Stimulated activated CD8-positive, alpha-beta memory T cell treated with anti-CD3 and anti-CD28 coated beads, Interleukin-4, amount 100 ng/mL, for 4 hours (primary cell): ENCODE measurements at places on chromosomes 2 and 18.

GRCh38 chr2:40363631-40364030 is 88.3 kb downstream of the SLC8A1 start:
- no peak for DNase-seq

GRCh38 chr18:77600674-77601073 is 351.0 kb downstream of the GALR1 start:
- DNase-seq = no peak

GRCh38 chr18:68699043-68699442 is 15.9 kb downstream of the TMX3 start:
- DNase-seq = no peak

DNA sequence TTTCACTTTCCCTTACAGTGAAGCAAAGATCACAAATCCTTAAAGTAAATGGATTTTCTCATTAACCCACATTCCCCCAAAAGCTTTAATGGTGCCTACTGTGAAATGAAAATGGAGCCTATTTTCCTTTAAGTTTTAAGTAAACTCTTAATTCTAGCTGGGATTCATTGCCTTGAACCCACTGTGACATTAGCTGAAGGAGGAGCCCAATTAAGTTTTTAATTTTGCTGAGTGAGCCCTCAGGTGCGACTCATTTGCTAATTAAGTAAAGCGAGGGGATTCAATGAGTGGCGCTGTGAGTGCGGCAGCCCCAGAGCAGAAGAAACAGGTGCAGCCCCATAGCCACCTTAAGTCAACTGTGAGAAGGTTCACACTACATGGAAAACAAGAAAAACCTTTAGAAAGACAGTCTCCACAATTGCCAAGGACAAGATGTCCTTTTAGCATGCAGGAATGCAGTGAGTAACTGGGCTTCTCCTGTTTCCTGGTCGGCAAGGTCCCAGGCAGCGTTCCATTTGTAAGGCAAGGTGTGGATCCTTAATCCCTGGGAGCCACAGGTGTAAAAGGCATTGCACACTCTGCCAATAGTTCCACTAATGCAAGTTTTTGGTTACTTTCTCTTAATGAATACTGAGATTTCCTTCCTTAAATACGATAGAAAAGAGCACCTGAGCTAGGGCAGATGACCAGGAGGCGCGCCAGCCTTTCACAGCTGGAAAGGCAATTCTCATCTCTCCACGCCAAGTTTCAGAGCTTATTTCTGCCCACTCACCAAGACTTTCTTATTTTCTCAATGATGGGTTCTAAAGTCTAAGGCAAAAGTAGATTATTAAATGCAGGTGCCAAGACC is 87.7 kb downstream of the TMEM18 start:
- DNase-seq = no peak

DNA sequence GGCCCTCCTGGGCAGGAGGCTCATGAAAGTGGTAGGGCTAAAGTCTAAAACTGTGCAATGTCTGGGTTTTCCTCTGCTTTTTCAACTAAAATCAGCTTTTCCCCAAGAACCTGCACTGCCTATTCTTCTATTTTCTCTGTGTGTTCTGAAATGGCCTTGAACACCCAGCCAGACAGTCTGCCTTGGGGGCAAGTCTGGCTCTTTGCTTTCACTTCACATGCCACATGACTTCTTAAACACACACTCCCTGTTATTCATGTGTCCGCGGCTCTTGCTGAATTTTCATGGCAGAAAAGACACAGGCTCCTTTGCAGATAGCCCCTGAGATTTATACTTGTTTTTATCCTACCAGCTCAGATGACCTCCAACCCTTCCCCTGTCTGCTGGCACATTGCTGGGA is 10.6 kb upstream of the RPIA start:
- DNase-seq = no peak

DNA sequence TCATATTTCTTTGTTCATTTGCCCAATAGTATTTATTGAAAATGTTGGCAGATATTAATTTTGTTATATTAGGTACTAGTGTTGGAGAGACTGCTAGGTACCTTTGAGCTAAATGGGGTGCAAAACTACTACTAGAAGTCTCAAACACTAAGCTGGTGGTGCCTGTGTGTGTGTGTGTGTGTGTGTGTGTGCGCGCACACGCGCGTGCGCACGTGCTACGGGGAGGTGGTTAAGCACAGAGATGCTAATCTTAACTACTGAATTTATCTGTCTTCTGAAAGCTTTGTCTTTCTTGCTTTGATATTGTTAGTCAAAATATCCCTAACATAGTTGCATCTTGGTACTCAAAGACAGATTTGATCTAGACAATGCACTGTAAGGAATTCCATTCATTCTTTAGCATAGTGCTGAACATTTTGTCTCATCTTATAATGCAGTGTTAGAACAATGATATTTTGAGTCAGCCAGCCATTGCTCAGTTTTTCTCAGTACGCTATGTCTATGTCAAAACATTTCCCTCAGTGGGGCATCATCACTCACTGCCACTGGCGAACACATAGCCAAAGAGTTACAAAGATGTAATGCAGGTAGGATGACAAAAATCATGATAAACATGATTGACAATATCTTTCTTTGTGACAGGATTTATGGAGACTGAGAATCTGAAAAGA is 396.0 kb upstream of the RGPD4 start:
- no peak for DNase-seq

DNA sequence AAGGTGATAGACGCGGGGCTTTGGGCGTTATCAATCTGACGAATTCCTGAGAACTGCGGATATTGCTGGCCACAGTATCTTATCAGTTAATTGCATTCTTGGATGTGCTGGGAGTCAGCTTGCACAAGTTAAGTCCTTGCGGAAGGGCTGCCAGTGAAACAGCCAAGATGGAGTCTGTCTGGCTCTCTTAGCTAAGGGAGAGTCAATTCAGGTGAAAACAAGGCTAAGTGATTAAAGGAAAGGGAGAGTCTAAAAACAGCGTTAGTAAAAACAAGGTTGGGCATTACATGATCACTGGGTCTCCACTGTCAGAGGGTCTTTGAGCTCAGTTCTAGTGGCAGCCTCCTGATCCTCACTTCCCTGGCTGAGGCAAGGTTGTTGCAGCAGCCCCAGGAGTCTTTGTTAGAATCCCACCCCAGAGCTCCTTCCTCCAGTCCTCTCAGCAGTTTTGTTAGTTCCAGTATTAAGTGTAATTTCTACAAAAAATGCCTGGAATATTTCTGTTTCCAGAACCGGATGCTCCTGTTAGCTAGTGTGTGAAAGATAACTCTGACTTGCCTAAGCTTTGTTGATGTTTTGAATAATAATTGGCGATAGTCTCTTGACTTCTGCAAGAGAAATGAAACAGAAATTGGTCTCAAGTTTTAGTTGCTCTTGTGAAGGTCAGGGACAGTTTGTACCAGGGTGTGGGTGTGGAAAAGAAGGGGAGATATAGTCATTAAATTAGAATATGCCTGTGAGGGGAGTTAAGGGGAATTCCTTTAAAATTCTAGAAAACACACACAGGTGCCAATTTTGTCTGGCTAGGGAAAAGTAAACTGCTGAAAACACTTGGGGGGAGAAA is 10.6 kb downstream of the CFLAR start:
- no peak for DNase-seq

DNA sequence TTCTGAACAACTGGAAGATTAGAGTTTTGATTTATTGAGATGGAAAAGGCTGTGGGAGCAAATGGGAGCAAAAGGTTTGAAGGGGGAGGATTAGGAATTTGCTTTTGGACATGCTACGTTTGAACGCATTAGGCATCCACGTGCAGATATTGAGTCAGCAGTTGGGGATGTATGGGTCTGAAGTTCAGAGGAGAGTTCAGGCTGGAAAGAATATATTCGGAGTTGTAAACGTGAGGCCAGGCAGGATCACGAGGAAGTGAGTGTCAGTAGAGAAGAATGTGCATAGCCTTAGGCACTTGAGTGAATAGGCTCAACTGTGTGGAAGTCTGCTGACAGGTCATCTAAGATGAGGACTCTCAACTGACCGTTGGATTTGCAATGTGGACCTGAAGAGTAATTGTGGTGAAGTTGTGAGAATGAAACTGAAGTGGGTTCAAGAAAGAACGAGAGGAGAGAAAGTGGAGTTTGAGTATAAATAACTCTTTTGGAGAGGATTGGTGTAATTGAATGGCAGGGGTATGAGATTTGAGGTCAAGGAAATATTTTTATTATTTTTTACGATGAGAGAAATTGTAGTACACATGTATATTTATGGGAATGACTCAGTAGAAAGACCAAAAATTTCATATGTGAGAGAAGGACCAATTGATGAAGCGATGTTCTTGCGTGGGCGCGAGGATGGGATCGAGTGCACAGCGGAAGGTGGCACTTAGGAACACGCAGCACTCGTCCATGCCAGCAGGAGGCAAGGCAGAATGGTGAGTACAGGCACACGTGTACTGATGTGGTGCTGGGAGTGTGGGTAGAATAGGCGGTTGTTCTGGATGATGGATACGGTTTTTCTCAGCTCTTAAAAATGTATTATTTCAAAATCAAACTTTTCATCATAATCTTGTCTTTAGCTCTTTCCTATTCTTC is 40.5 kb upstream of the POLE4 start:
- DNase-seq = no peak

- DNase-seq = no peak
Measured at GRCh38 chr18:2979871-2980790, 32.8 kb downstream of the LPIN2 start.

DNA sequence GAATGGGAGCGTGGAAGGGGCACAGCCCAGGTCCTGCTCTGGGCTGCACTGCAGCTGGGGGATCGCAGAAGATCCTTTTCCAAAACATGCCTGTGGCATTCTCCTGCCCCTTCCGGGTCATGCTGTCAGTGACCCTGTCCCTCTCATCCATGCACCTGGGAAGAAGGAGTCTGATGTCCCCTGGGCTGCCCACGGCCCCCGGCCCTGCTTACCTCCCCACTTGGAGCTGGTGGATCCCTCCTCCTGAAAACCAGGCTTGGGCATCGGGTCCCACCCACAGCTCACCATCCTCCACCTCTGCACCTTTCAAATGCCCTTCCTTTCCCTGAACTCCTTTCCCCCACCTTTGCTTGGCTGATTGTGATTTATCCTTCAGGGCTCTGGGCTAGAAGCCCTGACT is 11.8 kb downstream of the INHBB start:
- no peak for DNase-seq

DNA sequence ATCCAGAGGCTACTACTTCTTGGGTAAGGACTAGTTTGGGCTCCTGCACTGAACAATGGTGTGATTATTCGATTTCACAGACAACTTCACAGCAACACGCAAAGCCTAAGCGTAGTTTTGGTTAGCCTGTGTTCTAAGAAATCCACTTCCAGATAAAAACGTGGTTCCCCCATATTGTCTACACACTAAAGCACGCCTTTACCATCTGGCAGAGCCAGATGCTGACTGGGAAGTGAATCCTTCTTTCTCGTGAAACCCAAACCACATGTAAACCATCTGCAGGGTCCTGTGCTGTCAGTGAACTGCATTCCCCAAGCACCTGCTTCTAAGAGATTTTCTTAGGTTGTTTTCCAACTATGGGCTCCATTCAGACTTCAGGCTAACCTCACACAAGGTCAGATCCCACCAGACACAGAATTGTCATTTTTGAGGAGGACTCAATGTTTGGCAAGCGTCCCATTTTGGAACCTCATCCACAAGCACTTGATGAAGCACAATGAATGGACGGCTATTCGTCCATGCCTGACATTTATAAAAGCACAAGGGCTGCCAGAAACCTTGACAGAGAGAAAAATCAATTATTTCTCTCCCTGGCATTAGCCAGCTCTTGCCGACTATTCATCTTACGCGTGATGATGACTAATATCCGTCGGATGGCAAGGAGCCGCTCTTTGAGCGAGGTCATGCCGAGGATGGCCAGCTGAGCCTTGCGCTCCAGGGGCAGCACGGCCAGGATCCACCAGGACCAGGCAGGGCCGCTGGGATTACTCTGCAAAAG is 38.4 kb downstream of the LONRF2 start:
- no peak for DNase-seq

- no peak for DNase-seq
Measured at GRCh38 chr2:239666855-239667376, 266.1 kb upstream of the HDAC4 start.
